ENCODE measurements at places on chromosomes 4 and X.
A peak's percentile ranks its signal among the peaks of the same experiment; 100 is the strongest.

DNA sequence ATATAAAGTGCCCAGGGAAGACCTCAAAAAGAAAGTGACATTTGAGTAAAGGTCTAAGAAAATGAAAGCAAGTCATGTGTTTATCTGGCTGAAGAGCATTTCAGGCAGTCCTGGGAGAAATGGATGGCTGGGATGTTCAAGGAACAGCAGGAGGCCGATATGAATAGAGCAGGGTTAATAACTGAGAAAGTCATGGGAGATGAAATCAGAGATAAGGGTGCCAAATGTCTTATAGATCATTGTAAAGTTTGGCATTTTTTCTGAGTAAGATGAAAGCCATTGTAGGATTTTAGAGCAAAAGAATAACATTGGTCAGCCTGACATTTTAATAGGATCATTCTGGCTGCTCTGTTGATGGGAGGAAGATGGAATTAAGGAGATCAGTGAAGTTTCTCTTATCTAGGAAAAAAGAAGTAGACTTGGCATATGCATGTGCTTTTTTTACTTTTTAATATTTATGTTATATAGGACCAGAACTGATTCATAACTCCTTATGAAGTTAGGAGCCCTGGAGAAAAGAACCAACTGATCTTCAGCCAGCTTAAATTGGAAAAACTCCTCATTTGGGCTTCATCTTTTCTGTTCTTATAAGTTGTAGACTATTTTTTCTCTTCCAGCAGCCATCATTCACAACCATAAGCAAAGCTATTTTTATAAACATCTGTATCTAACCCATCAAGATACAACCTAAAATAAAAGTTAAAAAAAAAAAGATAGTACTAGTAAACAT, 18.6 kb downstream of the AIMP1 start:
- no peak for DNase-seq

DNA sequence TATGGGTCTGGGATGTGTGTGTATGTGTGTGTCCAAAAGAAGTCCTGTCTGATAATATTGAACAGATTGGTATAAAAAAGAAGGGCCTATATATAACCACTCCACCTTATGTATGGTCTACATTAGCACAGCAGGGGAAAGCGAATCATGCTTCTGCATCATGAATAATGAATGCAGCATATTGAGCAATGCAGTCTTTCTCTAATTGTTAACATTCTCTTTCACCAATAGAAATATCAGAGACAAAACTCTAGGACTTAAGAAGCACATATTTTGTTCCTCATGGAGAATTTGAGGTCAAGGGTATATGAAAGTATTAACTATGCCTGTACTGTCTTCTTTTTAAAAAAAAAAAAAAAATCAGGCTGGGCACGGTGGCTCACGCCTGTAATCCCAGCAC, 264.3 kb upstream of the NOCT start:
- no peak for DNase-seq

DNA sequence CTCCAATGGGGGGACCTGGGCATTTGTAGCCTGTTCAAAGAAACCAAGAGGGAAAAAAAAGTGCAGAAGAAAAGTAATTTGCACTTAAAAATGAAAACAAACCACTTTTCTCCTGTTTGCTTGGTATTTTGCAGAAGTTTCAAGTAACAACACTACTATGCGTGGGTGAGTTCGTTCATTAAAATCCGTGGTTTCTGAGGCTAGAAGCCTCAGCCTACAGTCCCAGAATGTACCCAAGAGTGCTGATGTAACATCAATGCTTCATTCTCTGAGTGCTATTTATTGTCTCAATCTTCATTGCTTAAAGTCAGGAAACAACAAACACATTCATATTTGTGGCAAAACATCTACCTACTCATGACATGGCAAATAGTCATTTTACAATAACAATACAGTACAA, 29.2 kb downstream of the LGI2 start:
- no peak for DNase-seq

- no peak for DNase-seq
Measured at GRCh38 chr4:157898836-157899605, 273.8 kb downstream of the GASK1B start.

DNA sequence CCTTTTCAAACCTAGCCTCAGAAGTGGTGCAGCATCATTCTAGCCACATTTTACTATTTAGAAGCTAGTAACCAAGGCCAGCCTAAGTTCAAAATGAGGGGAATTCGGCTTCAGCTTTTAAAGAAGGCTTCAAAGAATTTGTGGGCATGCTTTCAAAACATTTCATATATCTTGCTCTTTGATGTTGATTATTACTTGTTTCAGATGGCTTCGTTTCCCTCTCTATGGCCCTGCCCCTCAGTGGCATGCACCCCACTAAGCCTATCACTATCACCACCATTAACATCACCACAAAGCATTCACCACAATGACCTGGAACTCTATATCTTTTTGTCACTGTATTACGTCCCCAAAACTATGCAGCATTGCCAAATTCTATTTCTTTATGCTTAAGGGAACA, 51.2 kb upstream of the FAM47B start:
- DNase-seq = no peak

DNA sequence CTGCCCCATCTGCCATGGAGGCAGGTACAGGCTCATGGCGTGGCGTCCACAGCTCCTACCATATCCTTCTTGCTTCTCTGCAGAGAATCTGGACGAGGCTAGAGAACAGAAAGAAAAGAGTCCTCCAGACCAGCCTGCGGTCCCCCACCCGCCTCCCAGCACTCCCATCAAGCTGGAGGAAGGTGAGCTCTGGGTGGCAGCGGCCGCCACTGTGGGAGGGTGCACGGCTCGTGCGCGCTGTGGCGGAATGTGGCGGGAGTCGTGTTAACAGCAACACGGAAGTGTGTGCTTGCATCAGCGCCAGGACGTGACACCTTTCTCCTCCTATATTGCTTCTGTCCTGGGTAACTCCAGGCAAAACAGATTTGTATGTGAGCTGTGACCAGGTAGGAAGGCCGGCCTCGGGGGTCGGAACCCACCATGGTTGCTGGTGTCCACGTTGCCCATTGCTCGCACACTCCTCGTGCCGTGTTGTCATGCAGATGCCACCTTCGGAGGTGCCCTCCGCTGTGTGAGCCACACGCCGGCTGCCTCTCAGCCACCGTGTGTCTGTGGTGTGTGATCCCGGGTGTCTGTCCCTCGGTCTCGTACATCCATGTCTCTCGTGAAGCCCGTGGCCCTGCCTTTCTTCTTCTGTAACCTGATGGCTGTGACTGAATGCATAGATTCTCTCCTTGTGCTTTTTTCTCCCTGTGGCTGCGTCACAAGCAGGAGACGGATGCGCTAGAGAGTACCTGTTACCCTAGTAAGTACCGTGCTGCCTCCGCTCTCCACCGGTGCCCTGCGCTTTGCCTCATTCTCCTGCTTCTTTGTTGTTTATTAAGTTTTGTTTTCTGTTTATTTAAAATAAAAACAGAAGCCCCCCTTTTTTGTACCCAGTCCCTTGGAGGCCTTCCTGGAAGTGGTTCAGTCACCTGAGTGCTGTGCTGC, 37.0 kb downstream of the NOP14 start:
- DNase-seq = no peak

GRCh38 chr4:141884070-141884469, 247.7 kb downstream of the IL15 start:
- DNase-seq = no peak

GRCh38 chr4:2069986-2070385, 10.9 kb downstream of the NAT8L start:
- DNase-seq = no peak

DNA sequence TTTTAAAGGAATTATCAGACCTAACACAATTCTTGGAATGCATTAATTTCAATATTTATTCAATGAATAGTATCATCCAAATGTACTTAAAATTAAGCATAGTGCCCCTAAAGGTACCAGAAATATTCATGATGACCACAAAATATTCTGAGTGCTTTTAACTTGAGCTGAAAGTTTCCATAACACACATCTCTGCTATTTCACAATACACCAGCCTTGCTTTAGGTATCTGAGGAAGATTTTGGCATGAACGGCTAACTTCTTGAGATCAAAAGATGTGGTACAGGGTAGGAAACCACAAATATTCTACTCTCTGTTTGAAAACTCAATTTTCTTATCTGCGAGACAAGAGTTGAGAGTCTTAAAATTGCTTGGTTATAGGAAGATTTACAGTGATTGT, 538.3 kb upstream of the PCDH7 start:
- DNase-seq = no peak

DNA sequence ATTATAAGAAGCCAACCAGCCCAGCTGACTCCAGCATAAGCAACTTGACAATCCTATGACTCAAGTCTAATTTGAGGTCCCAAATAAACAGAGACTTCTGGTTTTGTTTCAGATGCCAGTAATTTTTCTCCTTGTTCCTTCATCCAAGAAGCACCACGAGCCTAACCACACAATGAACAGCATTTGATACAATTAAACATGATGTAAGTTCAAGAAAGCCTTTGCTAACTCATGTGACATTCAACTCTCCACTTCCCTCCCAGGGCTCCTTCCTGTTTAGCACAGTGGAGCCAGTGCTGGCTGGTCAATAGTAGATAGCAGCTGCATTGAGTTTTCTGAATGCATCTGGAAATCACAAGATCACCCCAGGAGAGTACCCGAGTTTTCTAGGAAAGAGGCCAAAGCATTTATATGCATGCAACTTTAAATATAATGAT, 206.3 kb downstream of the ARHGAP24 start:
- DNase-seq = peak; percentile 44

DNA sequence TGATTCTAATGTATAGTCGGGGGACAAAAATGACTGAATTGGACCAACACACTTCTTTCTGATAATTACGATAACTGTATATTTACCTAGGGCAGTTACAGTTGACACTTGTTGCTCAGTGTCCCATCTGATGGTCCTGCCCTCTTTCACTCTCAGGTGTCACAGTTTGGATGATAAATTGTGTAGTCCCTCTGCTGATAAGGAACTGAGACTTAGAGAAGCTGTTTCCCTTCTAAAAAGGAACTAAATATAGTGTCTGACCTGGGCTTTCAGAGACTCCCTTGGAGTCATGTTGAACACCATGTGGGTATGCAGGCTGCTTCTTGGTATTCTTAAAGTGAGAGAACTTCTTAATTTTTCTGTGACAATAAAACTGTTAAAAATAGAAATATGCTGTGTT, 23.7 kb upstream of the PNPLA4 start:
- no peak for DNase-seq

DNA sequence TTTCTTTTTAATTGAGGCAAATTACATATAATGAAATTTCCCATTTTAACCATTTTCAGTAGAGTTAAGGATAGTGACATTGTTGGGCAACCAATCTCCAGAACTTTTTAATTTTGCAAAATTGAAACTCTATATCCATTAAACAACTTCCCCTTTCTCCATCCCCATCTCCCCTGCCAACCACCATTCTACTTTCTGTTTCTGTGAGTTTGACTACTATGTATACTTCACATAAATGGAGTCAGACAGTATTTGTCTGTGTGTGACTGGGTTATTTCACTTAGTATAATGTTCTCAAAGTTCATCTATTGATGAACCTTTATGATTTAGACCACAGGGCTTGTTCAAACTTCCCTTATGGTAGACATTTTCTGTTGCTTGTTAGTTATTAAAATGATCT, 364.5 kb upstream of the MAD2L1 start:
- DNase-seq = no peak

DNA sequence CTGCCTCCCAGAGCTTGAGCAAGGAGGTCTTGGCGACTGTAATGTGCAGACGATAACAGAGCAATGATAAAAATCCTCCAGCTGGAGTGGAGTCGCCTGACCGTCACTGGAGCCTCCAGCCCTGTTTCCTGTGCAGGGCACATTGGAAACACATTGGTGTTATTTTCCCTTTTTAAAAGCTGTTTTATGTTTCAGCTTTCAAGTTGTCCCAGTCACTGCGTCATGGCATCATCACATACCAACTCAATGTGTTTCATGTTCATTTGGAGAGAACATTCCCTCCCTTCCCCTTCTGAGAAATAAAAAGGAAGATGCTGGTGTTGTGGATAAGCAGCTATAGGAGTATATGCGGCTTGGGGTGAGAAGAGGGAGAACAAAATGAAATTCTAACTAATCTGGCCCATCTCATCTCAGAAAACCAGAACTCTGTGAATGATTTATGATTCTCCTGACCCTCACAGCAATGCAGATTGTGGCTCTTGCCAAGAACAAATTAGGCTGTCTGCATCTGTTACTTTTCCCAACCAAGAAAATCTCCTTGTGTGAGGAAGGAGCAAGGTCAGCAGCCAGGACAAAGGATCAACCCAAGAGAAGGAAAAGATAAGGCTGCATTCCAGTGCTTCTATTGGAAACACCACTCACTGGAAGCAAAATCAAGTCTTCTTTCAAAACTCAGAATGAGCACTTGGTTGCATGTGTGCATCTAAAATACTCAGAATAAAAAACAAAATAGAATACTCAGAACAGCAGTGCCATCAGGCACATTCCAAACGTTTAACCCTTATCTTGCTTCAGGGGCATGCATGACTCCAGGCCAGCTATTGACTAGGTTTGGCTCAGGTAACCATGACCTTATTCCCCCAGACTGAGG, 134.4 kb downstream of the RASL11B start:
- DNase-seq = no peak

DNA sequence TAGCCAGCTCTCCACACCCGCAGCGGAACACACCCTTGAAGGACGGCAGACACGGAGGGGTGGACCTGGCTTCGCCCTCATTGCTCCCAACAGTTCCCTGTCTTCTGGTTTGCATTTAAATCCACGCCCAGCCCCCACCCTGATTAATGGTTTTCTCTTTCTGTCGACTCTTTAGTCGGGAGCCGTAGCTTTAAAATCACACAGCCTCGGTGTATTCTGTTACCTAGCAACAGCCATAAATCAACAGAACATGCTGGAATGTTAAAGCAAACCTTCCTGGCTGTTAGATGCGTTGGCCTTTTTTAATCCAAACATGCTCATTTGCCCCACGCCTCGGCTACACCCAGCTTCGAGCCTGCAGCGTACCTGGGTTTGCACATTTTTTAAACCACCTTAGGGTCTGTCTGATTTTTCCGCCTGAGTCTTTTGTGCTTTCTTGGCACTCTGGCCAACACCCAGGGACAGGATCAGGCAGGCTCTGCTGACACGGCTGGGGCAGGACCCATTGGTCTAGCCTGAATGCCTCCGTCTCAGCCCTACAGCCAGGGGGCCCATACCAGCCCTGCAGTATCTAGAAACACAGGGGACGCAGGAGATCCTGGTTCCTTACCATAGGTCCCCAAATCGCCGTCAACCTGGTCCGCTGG, 21.4 kb upstream of the PPP2R2C start:
- DNase-seq = no peak

DNA sequence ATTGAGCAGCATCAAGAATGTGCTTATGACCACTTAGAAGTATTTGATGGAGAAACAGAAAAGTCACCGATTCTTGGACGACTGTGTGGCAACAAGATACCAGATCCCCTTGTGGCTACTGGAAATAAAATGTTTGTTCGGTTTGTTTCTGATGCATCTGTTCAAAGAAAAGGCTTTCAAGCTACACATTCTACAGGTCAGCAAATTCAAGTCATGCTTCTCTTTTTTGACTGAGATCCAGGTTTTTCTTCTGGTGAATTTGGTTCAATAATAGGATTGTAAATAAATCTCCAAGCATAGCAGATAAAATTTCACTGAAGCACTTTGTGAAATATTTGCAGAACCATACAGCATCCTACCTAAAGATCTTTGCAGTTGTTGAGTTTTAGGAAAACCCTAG, 218.1 kb downstream of the TLL1 start:
- no peak for DNase-seq

GRCh38 chrX:85221361-85221760, 22.2 kb downstream of the SATL1 start:
- no peak for DNase-seq

Data from KBM-7 (cell line).